ENCODE measurements at places on chromosomes 16 and 17.
A peak's percentile ranks its signal among the peaks of the same experiment; 100 is the strongest.

GRCh38 chr16:46897471-46897870 is 13.3 kb downstream of the GPT2 start:
- no peak for DNase-seq

DNA sequence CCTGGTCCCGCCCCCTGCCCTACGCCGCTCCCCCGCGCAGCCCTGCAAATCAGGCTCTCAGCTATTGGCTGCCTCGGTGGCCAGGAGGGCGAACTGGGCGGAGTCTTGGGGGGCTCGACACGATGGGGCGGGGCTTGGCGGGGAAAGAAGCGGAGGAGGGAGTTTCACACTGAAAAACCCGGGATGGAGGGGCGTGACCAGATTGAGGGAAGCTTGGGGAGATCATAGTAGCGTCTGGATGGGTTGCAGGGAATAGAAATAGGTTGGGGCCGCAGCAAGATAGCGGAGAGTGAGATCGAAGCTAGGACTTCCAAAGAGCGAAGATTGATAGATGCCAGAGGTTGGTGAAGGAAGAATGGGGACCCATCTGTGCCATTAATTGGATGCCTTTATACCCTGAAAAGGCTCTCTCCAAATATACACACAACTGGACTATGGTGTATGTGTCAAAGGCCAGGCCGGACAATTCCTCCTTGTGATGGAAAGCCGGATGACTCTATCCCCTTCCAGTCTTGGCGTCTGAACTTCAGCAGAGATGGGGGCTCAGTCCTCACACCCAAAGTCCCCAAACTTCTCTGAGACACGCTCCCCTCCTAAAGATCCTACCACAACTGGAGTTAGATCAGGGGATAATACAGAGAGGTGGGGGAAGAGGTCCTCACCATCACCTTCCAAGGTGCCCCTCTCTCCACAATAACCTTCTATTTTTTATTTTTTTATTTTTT is 376 bp upstream of the STAC2 start:
- DNase-seq: peak; percentile 97

- no peak for DNase-seq
These were observed 6.4 kb upstream of the PRSS21 start for GRCh38 chr16:2810651-2811050.

DNA sequence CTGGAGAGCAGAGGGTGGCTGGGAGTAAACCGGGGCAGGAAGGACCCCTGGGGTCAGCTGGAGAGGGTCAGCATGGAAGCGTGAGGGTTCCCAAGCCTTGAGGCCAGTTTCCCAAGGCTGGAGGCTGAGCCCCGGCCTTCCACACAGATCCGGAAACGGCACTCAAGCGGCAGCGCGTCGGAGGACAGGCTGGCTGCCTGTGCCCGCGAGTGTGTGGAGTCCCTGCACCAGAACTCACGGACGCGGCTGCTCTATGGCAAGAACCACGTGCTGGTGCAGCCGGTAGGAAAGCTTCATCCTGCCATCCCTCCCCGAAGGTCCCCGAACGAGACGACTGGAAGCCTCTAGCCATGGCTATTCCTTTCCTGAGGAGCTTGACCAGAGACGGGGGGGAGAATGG is 26.0 kb downstream of the SGSM2 start:
- no peak for DNase-seq

DNA sequence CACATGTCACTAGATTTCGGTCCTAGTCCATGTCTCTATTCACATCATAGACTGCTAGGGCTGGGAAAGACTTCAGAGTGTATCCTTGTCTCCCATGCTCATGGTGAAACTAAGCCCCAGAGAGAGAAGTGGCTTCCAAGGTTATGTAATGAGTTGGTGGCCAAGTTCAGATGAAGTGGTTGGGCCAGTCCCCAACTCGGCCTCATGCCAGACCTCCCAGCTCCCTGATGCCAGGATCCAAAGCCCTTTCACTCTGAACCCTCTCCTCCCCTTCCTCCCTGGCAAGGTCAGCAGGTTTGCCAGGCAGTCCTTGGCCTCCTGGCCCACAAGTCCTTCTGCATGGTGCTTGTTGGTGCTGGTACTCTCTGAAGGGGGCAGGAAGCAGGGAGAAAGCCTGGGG is 189.7 kb downstream of the AXIN2 start:
- no peak for DNase-seq

DNA sequence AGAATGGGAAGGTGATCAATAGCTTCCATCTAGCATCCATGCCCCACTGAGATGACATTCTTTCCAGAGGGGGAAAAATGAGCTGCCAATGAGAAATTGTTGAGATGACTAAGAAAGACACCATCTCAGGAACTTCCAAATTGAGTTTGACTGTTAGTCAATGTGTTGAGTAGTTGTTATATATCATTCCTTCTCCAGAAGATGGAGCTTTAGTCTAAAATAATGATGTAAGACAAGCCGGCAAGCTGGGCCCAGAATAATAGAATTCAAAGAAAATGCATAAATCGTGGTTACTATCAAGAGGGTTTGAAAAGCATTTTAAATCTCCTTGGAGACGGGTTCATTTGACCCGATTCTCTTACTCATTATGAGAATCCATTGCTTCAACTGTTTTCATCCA is 71.0 kb upstream of the ATF7IP2 start:
- DNase-seq: no peak

DNA sequence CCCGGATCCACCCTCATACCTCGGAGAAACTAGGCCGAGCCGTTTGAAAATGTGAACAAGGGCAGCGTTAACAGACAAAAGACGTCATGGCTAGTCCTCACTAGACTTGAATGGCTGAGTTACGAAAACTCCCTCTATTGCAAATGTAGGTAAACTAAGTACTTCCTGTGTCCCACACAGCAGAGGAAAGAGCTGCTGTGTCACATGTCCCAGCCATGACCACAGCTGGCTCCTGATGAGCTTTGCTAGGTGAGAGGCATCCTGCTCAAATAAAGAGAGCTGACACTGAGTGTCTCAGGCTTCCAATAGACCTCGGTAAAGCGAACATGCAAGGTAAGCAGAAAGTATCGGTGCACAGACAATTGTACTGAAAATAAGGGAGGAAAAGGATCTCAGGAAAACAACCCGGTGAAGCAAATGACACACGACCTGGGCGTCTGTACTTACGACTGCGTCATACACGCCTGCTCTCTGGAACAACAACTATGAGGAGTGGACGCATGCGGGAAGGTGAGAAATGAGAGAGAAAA is 26.0 kb downstream of the TMEM204 start:
- no peak for DNase-seq

DNA sequence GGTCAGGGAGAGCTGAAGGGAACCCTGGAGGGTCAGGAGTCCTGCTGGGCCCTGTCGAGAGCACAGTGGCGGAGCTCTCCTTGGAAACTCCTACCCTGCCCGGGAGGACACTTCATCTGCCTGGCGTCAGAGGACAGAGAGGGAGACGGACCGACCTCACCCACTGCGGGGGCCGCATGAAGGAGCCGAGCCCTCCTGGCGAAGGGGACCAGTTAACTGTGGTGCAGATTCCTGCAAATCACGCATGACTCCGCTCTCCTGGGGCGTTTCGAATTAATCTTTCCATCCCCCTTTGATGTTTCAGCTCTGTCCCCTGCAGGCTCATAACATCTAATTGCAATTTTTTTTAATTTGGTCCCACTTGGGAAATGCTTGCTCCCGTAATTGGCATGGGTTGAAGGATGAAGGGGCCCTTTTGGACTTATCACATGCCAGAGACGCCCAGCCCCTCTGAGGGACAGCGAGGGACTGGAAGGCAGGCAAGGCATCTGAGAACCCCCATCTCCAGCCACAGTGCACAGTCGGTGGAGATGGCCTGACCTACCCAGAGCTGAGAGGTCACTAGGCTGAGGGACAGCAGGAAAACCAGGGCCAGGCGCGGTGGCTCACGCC is 26.5 kb downstream of the RPH3AL start:
- no peak for DNase-seq

GRCh38 chr17:44061446-44061845 is 5.0 kb downstream of the LSM12 start:
- no peak for DNase-seq

DNA sequence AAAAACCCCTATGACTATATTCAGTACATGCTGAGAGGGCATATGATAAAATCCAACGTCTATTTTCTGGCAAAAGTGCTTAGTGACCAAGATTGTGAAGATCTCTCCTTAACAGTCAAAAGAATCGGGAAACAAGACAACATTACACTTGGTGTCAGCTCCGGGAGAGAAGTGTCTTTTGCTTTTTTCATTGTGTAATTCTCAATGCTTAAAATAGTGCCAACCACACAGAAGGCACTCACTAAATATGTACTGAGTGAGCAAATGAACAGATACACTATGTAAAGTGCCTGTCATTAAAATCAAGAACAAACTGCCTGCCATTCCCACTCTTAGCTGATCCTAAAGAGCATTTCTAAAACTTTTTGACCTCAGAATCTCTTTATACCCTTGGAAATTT is 34.1 kb downstream of the VPS53 start:
- no peak for DNase-seq
